ENCODE measurements at places on chromosomes 12 and 14. TPM values are rescaled to one million over a fixed set of nuclear protein-coding genes. Genes with fewer than 3 reads are reported as not detected.

- no peak for DNase-seq
Observed at GRCh38 chr12:105813201-105813600, 325.6 kb downstream of the NUAK1 start.

GRCh38 chr14:36952689-36953088 is 219.7 kb downstream of the SLC25A21 start:
- no peak for DNase-seq

CCDC88C gene
- 5.0 TPM for total RNA-seq

- DNase-seq = no peak
Observed at GRCh38 chr12:82174383-82174782, 183.8 kb downstream of the CCDC59 start.

GRCh38 chr14:60184905-60185555 is 19.8 kb upstream of the DHRS7 start:
- DNase-seq = no peak

DNA sequence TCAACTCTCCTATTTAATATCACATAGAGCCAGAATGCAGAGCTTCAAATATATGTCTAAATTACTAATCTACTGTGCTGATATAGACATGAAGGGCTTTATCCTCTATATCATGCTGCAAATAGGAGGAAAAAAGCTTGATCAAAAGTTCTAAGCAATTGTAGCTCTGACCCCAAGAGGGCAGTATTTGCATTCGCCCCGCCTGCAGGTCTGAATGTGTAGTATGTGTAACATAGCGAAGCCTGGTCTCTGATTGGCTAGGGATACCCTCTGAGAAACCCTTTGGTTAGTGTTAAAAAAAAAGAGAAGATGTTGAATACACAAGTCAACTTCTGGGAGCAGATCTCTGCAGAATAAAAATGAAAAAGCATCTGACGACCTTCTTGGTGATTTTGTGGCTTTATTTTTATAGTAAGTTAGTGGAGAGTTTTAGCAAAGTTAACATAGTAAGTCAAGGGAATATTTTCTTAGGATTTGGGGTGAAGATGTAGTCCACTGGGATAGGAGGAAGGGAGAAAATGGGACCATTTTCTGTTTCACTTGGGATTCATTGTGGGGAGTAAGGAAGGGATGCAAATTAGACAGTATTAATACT is 151.6 kb upstream of the OR4E1 start:
- DNase-seq = no peak
